ENCODE measurements at places on chromosomes 7 and 10. TPM values are rescaled to one million over a fixed set of nuclear protein-coding genes. Genes with fewer than 3 reads are reported as not detected.

Gene FAM241B
- not detected for total RNA-seq

Gene FGFBP3
- 2.4 TPM for total RNA-seq

Gene RAMP3
- total RNA-seq, result not detected

Gene IGFBP1
- total RNA-seq, result not detected

Gene CDH23
- total RNA-seq, result 4.3 TPM

Gene WIPF3
- total RNA-seq, result not detected

Gene OPN1SW
- total RNA-seq, result not detected

Gene CNTNAP2
- total RNA-seq, result not detected

Gene PDZD7
- total RNA-seq, result 0.35 TPM

Gene GTF2IRD1
- not detected for total RNA-seq

Gene FEZF1
- not detected for total RNA-seq
